Type B pancreatic cell (in vitro differentiated cells): ENCODE measurements at places on chromosomes 1 and 21. TPM values are rescaled to one million over a fixed set of nuclear protein-coding genes. Genes with fewer than 3 reads are reported as not detected.

DNA sequence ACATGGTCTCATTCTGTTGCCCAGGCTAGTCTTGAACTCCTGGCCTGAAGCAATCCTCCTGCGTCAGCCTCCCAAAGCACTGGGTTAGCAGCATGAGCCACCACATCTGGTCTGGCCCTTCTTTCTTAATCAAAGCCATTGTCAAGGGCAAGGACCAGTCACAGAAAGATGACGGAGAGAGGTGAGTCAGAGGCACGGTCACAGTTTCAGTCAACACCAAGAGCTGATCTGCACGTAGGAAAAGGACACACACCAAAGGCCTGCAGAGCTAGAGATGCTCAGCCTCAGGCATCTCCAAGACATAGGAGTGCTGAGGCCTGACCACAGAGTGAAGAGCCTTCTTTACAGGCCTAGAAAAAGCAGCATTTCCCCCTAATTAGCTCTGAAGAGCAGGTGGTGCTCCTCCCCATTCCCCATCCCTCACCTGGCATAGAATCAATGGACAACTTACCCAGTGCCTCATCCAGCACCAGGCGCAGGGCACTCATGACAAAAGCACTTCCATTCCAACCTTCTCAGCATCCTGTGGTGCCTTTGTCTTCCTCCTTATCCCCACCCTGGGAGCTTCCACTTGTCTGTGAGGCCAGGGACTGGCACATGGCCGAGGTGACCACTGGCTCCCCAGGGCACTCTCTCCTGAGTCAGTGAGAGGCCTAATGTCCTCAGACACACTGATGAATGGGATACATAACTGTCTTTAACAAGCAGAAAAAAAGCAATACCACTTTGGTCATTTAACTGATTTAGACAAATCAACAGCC, 139.8 kb downstream of the AJAP1 start:
- no peaks in the 10 kb centered on the region for H3K4me1 ChIP-seq
- H3K36me3 ChIP-seq: no peaks in the 10 kb centered on the region

DNA sequence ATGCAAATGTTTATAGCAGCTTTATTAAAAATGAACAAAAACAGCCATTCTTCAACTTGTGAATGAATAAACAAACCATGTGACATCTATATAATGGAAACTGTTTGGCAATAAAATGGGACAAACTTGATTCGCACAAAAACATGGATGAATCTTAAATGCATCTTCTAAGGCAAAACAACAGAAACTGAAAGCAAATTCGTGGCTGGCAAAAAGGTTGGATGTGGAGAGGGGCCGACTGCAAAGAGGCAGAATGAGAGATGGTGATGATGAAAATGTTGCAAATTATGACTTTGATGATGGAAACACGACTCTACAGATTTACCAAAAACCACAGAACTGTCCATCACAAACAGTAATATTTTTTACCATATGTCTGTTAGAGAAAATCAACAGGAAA, 327.0 kb upstream of the NR5A2 start:
- no peaks in the 10 kb centered on the region for H3K27me3 ChIP-seq
- no peaks in the 10 kb centered on the region for H3K4me1 ChIP-seq
- H3K4me3 ChIP-seq: no peak overlapping the region

DNA sequence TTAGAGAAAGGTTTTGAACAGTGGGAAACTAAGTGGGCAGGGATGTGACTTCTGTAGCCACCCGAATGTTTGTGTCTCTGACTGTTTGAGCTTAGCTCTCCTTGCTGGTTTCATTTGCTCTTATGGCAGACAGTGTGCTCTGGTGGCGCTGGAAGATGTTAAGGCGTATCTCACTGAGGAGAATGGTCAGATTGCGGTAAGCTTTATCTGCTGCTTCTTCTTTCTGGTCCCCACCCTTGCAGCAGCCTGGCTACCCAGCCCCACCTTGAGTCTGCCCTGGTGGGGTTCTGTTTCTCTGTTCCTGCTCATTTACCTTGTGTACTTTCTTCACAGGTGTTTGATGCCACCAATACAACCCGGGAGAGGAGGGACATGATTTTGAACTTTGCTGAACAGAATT, 9.9 kb downstream of the PFKFB2 start:
- H3K27me3 ChIP-seq: no peaks in the 10 kb centered on the region
- H3K27ac ChIP-seq: no peak overlapping the region
- DNase-seq: no peak
- peaks cover 23% of the 10 kb centered on the region for H3K36me3 ChIP-seq
- peaks cover 5% of the 10 kb centered on the region for H3K4me1 ChIP-seq
- H3K4me3 ChIP-seq: no peak overlapping the region

- no peak for DNase-seq
- H3K36me3 ChIP-seq: no peaks in the 10 kb centered on the region
- no peak overlapping the region for H3K4me3 ChIP-seq
Measured at GRCh38 chr21:31543191-31543590, 116.3 kb upstream of the SOD1 start.

- H3K4me3 ChIP-seq: no peak overlapping the region
- no peaks in the 10 kb centered on the region for H3K27me3 ChIP-seq
Measured at GRCh38 chr1:92240034-92240433, 22.3 kb downstream of the C1orf146 start.

DNA sequence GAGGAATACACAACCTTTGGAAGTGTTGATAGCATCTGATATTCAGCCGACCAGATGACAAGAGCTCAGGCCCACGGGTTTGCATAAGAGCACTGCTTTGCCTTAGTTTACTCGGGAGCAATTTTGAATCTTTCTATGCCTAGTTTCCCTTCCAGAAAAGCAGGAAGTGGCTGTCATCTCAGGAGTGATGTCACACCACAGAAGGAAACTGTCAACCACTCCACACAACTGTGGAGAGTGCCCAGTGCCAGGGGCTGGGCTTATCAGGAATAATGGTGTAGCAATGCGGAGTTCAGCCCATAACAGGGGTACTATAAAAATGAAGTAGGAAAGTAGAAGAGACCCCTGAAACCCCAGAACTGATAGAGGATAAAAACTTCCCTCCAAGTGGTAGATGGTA, 28.4 kb downstream of the NTPCR start:
- no peaks in the 10 kb centered on the region for H3K27me3 ChIP-seq
- peaks cover 26% of the 10 kb centered on the region for H3K4me1 ChIP-seq
- DNase-seq: no peak
- no peak overlapping the region for H3K4me3 ChIP-seq

- H3K4me3 ChIP-seq: no peak overlapping the region
- H3K36me3 ChIP-seq: no peaks in the 10 kb centered on the region
- no peak for DNase-seq
- H3K27me3 ChIP-seq: peaks cover 6% of the 10 kb centered on the region
- peaks cover 28% of the 10 kb centered on the region for H3K4me1 ChIP-seq
Measured at GRCh38 chr1:154818911-154819310, 51.2 kb downstream of the KCNN3 start.

DNA sequence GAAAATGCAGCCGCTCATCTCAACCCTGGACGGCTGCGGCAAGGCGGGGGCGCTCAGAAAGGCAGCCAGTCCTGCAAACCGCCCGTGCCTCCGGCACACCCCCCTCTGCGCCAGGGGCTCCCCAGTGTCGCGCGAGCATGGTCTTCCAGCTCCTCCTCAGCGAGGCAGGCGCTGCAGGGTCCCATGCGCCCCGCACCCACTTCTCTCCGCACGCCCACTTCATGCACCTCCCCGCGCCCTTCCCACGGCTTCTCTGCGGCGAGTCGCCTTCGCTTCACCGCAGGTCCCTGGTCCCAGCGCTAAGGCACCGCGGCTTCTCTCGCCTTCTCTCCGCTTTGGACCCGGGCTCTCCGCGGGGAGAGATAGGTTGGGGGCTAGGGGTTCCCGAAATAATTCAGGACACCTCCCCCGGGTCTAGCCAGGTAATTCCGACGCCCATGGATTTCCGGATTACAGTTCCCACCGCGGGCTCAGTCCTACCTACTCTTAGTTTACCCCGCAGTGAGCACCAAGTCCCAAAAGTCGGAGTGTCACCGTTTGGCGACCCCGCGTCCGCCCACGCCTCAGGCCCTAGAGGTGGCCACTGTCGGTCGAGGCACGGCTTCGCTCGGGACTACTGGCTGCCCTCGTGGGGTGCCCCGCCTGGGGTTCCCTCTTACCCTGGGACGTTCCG, 67.5 kb downstream of the SYT2 start:
- no peaks in the 10 kb centered on the region for H3K36me3 ChIP-seq
- H3K27ac ChIP-seq: no peak overlapping the region
- DNase-seq: no peak
- H3K4me1 ChIP-seq: peaks cover 41% of the 10 kb centered on the region
- peaks cover 91% of the 10 kb centered on the region for H3K27me3 ChIP-seq

GRCh38 chr1:17581389-17582123, 42.1 kb downstream of the ARHGEF10L start:
- H3K4me1 ChIP-seq: peaks cover 46% of the 10 kb centered on the region
- no peaks in the 10 kb centered on the region for H3K27me3 ChIP-seq
- no peaks in the 10 kb centered on the region for H3K36me3 ChIP-seq
- peak overlapping the region; percentile 76 for H3K4me3 ChIP-seq
- DNase-seq: no peak

GRCh38 chr1:167301355-167301754, 80.7 kb downstream of the POU2F1 start:
- H3K4me3 ChIP-seq: no peak overlapping the region
- peaks cover 3% of the 10 kb centered on the region for H3K36me3 ChIP-seq
- no peak overlapping the region for H3K27ac ChIP-seq
- H3K4me1 ChIP-seq: peaks cover 12% of the 10 kb centered on the region
- no peaks in the 10 kb centered on the region for H3K27me3 ChIP-seq
- no peak for DNase-seq

- no peak overlapping the region for H3K4me3 ChIP-seq
- no peaks in the 10 kb centered on the region for H3K36me3 ChIP-seq
- H3K27ac ChIP-seq: no peak overlapping the region
- H3K4me1 ChIP-seq: no peaks in the 10 kb centered on the region
- DNase-seq: no peak
Measured at GRCh38 chr1:33610391-33610790, 137.9 kb downstream of the ZSCAN20 start.

DNA sequence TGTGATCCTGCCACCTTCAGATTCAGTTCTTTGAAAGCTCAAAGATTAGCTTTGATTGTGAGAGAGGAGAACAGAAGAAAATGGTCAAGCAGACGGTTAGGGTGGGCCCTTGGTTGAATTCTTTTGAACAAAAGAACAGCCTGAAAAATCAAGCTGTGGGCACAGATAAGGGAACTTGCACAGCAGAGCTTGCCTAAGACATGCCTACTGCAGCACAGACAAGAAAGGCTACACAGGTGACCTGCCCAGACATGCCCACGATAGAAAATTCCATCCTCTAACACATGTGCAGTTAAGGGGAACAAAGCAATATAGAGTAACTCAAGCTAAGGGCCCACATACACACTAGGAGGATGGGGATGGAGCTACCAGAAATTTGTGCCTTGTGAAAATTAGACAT, 512.5 kb upstream of the LRRC7 start:
- peak overlapping the region; percentile 59 for H3K27ac ChIP-seq
- no peaks in the 10 kb centered on the region for H3K36me3 ChIP-seq
- H3K4me1 ChIP-seq: peaks cover 5% of the 10 kb centered on the region

- H3K4me3 ChIP-seq: no peak overlapping the region
- no peak for DNase-seq
- H3K27me3 ChIP-seq: peaks cover 37% of the 10 kb centered on the region
- peak overlapping the region; percentile 6 for H3K27ac ChIP-seq
Measured at GRCh38 chr21:34814529-34814951, 145.7 kb downstream of the CLIC6 start.

- no peak overlapping the region for H3K4me3 ChIP-seq
- DNase-seq: no peak
- peaks cover 16% of the 10 kb centered on the region for H3K4me1 ChIP-seq
- H3K27ac ChIP-seq: no peak overlapping the region
Measured at GRCh38 chr1:178528953-178529335, 16.0 kb downstream of the TEX35 start.

- DNase-seq: no peak
- peaks cover 41% of the 10 kb centered on the region for H3K4me1 ChIP-seq
- no peak overlapping the region for H3K4me3 ChIP-seq
- H3K27me3 ChIP-seq: no peaks in the 10 kb centered on the region
Measured at GRCh38 chr21:29305068-29305467, 6.3 kb downstream of the BACH1 start.

GRCh38 chr1:45589861-45590260, 6.0 kb downstream of the NASP start:
- no peak overlapping the region for H3K4me3 ChIP-seq
- no peaks in the 10 kb centered on the region for H3K27me3 ChIP-seq
- DNase-seq: no peak
- H3K36me3 ChIP-seq: peaks cover 4% of the 10 kb centered on the region

DNA sequence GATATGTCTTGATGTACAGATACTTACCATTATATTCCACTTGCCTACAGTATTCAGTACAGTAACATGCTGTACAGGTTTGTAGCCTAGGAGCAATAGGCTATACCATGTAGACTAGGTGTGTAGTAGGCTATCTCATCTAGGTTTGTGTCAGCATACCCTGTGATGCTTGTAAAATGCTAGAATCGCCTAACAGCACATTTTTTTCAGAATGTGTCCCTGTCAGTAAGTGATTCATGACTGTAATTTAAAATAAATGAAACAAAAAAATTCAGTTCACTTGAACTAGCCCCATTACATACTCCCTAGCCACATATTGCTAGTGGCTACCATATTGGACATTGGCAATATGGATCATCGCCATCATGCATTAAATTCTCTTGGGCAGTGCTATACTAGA, 51.3 kb downstream of the CLIC4 start:
- DNase-seq: no peak
- H3K27ac ChIP-seq: no peak overlapping the region
- H3K4me3 ChIP-seq: no peak overlapping the region
- peaks cover 20% of the 10 kb centered on the region for H3K36me3 ChIP-seq

GJB3 gene
- 6.5 and 19.5 TPM in 2 replicates for total RNA-seq

TLR5 gene
- 2.8 and 4.2 TPM in 2 replicates for total RNA-seq

OR2L5 gene
- total RNA-seq: not detected in 2 replicates

ITLN2 gene
- total RNA-seq: 0.99 and 1.7 TPM in 2 replicates

AUNIP gene
- 3.7 and 7.2 TPM in 2 replicates for total RNA-seq

PTAFR gene
- 0.48 and 0.95 TPM in 2 replicates for total RNA-seq

KCNA3 gene
- total RNA-seq: 0.94 and 1.9 TPM in 2 replicates

PHC2 gene
- 80.5 and 106 TPM in 2 replicates for total RNA-seq
